ENCODE measurements at places on chromosomes 3 and 15. TPM values are rescaled to one million over a fixed set of nuclear protein-coding genes. Genes with fewer than 3 reads are reported as not detected.

Gene PAQR9
- total RNA-seq, result 2.5 TPM

Gene CYP1A2
- total RNA-seq, result not detected

Gene C3orf20
- total RNA-seq, result not detected

Gene TTLL13
- total RNA-seq, result not detected

Gene ZBTB47
- total RNA-seq, result 9.7 TPM

Gene MON1A
- total RNA-seq, result 15.4 TPM

Gene BFSP2
- not detected for total RNA-seq

Gene CNTN4
- 23.0 TPM for total RNA-seq

Gene THRB
- total RNA-seq, result 0.56 TPM

Gene SNX22
- 4.6 TPM for total RNA-seq

Gene FILIP1L
- 4.3 TPM for total RNA-seq

Gene ATRIP
- 15.8 TPM for total RNA-seq

Gene DNAJA4
- total RNA-seq, result 2.4 TPM

Gene LIPC
- total RNA-seq, result not detected

Gene FAM43A
- 21.6 TPM for total RNA-seq

Gene STAC
- 1.2 TPM for total RNA-seq

Gene P2RY1
- total RNA-seq, result 0.51 TPM

Gene IREB2
- 82.4 TPM for total RNA-seq

Gene ZCWPW2
- 0.49 TPM for total RNA-seq

Gene ECE2
- 1.6 TPM for total RNA-seq

Gene ZIC1
- not detected for total RNA-seq

Gene SPINK8
- not detected for total RNA-seq

Gene ATP13A5
- not detected for total RNA-seq

Gene KNG1
- total RNA-seq, result not detected
